Lung microvascular endothelial cell (primary cell): ENCODE measurements at places on chromosomes 16 and 17.
A peak's percentile ranks its signal among the peaks of the same experiment; 100 is the strongest.

DNA sequence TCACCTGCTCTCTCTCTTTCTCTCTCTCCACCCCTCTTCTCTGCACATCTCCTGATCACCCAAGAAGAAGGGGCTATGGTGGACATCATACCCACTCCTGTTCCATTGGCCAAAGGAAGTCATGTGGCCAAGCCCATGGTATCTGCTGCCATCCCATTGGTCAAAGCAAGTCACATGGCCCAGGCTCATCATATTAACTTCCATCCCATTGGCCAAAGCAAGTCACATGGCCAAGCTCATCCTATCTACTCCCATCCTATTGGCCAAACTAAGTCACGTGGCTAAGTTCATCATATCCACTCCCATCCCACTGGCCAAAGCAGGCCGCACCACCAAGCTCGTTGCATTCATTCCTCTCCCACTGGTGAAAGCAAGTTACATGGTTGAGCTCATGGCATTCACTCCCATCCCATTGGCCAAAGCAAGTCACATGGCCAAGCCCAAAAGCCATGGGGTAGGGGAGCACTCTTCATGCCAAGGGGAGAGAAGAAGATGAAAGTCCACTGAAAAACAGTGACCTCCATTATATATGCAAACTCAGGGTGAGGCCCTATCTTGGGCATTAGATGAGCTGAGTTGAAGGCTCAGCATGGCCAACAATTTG is 29.2 kb downstream of the SNX20 start:
- DNase-seq: no peak

GRCh38 chr17:57915985-57916757 is 39.0 kb downstream of the CUEDC1 start:
- peak; percentile 46 for DNase-seq

DNA sequence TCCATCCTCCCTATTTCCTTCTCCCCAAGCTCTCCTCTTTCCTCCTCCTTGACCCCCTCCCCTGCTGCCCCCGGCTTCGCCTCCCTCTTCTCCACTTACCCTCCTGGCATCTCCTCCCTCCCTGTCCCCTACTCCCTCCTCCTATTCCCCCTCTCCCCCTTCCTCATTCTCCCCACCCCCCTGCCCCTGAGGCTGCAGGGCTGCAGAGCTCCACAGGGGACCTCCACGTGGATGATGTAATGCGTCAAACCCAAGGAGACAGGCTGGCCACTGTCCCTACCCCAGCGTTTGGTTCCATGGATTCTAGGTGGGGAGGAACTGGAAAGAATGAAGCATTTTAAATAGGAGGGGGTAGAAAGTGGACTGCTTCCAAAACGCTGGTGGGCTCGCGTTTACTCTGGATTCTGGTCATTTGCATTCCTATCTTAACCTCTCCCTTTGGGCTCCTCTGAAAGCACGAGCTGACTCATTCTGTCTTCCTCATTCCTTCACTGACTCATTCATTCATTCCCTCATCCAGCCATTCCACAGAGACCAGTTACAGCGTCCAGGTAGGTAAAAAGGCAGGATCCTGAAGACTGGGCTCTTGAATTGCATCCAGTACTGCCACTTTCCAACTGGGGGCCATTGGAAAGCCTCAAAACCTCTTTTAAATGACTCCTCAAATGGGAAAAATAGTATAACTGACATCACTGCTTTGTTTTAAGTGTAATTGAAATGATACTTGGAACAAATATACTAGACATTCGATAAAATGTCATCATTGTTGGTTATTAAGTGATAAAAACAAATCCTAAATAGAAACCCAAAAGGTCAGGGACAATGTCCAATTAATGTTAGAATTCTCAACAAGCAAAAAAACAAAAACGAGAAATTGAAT is 943 bp upstream of the COTL1 start:
- DNase-seq: peak; percentile 58

DNA sequence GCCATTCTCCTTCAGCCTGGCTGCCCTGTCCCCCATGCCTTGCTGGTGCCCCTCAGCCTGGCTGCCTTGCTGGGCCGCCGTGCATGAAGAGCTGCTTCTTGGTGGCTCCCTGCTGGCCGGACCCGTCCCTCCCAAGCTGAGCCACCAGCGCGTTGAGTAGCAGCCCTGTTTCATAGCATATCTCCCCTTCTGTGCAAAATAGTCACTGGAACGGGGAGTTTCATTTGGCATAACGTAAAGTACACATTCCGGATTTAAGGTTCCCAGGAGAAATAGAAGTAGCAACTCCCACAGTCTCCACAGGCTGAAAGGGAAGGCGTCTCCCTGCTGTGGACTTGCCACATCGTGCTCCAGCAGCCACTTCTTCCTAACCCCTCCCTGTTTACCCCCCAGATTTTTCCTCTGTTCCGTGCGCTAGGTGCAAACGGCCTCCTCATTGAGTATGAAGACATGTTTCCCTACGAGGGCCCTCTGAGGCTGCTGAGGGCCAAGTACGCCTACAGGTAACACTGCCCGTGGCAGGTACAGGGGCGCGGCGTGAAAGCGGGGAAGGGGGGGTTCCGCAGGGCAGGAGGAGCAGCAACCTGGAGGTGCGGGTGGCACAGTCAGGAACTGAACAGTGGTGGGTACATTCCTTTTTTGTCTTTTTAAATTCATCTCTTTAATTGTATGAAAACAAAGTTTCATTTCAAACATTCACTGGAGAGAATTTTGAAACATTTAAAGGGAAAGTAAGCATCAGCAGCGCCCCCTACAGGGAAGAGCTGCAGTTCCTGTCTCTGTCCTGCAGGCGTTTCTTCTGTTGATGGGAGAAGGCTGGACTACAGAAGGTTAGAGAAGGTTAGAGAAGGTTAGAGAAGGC is 5.8 kb upstream of the OGFOD3 start:
- DNase-seq: peak; percentile 58

DNA sequence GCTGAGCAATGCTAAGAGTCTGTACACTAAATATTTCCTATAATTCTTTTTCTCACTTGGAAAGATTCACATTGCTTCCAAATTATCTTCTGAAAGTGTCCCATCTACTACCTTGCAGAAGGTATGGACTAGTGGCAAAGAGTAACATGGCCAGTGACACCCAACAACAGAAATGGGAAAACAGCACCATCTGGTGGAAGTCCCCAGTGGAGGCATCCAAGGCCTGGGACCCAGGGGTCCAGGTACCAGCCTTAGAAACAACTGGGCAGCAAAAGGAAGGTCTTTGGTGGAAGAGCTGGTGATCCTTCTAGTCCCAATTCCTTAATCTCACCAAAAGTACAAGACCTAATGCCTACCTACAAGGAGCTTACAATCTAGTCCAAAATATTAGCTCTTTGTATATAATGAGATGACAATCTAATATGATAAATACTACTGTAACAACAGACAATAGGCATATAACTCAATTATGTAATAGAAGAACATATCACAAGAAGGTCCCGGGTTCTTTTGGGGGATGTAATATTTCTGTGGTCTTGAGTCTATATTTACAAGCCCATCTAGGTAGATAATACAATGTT is 55.3 kb downstream of the SKAP1 start:
- DNase-seq: peak; percentile 64

DNA sequence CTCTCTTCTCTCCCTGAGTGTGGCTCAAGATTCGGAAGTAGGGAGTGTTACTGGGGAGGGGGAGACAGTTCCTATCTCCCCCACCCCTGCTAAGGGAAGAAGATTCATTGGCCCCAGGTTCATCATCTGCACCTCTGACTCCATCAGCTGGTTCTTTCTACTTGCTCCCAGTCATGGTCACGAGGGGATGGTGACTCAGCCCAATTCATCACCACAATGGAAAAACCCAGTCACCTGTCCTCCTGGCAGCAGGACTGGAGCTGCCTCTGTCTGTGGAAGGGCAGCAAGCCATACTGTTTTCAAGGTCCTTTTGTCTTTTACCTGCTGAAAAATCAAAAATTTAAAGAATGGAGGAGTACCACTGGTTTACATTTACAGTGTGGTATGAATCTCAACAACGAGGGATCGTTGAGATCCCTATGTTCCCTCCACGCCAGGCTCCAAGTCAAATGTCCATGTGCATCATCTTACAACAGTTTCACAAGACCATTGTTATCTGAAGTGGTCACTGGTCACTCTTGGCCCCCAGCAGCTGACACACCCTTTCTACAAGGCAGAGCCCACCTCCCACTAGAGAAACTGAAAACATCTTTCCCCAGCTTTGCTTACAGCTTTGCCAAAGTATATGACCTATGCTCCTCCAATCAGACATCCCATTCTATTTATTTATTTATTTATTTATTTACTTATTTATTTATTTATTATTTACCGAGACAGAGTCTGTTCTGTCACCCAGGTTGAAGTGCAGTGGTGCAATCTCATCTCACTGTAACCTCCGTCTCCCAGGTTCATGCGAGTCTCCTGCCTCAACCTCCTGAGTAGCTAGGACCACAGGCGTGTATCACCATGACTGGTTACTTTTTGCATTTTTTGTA is 40.4 kb upstream of the NDRG4 start:
- DNase-seq: peak; percentile 72

- no peak for DNase-seq
Measured at GRCh38 chr17:76966486-76967181, 98.4 kb downstream of the MGAT5B start.

DNA sequence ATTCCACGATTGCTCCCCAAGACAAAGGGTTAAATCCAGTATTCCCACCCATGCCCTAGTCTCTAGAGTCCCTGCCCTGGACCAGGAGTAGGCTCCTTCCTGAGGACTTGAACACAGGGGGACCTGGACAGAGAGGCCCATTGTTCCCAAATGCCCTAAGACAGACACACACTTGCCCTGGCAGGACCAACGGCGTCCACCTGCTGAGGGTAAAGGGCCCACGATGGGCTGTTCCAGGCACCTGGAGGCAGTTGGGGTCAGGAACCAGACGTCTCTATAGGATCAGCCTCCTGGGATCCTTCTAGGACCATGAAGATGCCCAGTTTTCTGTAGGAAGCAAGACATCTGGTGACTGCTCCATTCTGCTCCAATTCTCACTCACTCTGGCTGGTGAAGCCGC is 39.3 kb downstream of the TNFRSF13B start:
- no peak for DNase-seq

GRCh38 chr17:30505868-30506417 is 28.7 kb downstream of the GOSR1 start:
- no peak for DNase-seq

DNA sequence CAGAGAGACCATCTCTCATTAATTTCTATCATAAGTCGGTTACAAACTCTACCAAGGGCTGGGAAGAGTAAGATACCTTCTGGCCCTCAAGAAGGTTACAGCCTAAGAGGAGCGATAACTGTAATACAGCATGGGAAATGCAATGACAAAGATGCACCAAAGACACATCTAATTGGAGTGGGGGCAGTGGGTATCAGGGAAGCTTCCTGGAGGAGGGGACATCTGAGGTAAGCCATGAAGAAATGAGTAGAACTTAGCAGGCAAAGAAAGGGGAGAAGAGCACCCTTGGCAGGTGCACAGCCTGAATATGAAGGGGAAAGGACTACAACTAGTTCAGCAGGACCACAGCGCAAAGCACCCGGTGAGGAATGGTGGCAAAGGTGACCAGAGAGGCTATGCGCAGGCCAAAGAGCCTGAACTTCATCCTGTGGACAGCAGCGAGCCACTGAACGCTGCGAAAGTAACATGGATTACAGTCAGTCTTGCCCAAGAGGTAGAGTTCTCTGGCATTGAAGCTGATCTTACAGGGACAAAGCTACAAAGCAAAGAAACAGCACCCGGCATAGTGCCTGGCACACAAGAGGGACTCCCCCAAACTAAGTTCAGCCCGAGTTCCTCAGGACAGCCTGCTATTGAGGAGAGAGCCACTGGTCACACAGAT is 2.8 kb downstream of the TBC1D10B start:
- peak; percentile 18 for DNase-seq

DNA sequence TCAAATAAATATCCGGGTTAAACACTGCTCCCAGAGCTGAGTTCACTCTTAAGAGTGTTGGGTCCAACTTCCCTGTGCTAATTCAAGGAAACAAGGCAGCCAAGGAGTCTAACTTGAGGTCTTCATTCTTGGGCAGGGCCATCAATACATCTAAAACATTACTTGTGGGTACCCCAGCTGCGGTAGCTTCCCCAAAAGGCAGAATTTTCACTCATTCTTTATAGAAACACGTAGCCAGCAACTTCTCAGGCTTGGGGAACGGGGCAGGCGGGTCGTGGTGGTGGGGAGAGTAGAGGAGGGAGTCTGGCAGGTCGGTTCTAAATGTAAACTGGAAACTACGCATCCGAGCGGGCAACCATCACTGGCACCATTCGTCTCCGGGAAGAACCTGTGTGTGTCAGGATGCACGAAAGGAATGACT is 666 bp upstream of the METTL9 start:
- peak; percentile 24 for DNase-seq

- DNase-seq: no peak
Measured at GRCh38 chr17:47204722-47205418, 4.3 kb upstream of the MYL4 start.
